Foreskin melanocyte (primary cell): ENCODE measurements at places on chromosomes 3 and 15.

- no peak for DNase-seq
Measured at GRCh38 chr3:42723219-42723618, 20.6 kb upstream of the HHATL start.

DNA sequence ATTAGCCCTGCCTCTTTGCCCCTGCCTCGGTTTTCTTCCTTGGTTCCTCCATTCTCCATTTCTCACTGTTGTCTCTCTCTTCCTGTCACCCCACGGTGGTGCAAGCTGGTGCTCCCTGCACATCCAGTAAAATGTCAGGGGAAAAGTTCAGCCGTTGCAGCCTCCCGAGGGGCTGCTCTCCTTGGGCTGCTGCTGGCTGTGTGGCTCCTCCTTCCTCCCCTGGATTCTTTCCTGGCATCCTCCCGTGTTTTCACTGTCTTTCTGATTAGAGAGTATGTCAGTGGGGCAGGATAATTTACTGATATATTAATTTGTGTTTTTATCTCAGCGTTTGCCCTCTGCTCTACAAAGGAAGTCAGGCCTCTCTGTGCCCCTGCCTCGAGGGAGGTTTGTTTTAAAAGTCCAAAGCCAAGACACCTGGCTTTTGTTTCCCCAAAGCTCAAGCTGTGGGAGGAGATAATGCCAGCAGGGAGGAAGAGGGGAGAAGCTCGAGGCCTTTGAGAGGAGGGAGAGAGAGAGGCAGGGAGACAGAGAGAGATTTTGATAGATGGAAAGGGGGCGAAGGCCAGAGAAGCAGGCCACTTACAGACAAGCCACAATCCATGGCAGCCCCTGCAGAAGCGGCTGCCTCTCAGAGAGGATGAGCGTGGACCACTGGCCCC lies 150.3 kb upstream of the NR2F2 start:
- DNase-seq = no peak

DNA sequence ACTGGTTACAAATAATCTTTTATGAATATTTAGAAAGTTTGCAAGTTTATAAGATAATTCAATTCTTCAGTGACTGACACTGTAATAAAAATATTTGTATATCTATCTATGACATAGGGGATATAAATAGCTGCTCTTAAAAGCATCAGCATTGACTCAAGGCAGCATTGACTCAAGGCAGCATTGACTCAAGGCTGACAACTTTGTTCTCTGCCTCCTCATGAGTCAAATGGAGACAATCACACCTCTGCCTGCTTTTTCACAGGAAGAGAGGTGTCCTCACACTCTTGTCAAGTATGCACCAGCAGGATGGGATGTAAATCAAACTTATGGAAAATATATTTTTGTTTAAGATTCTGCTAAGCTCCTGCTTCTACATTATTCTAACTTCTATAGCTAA lies 1173.1 kb downstream of the NSUN3 start:
- DNase-seq = no peak

DNA sequence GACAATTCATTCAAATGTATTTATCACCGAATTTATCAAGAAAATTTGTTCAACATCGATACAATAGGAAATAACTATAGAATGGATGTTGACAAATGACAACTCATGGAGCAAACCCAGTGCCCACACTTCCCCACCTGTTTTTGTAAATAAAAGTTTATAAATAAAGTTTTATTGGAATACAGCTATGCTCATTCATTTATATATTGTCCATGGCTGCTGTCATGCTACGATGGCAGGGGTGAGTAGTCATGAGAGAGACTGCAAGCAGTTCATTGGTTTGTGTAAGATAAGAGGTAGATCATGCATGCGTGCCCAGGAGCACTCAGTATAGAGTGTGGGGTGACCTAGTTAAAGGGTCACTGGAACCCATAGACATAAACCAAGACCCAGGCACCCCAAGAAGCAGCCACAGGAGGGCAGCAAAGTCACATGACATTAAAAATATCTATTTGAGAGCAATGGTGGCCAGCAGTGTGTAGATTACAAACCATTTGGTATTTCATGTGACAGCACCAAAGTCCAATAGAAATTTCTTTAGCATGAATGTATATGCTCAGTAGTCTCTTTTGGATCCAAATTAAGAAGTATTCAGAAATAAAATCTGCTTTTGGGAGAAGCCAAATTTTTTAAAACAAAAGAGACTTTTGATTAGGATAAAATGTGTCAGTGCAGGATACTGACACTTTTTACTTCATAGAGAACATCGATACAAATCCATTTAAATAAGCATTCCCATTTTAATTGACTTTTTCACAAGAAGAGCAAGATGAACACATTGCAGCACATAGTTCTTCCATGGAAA lies 794.8 kb downstream of the MCTP2 start:
- DNase-seq = peak; percentile 54

GRCh38 chr3:134721214-134721613 lies 70.4 kb upstream of the KY start:
- DNase-seq = no peak

GRCh38 chr3:153285194-153285641 lies 123.2 kb downstream of the RAP2B start:
- no peak for DNase-seq

GRCh38 chr3:52040600-52040999 lies 15.8 kb downstream of the DUSP7 start:
- DNase-seq = no peak
